AG04450 (cell line): ENCODE measurements at places on chromosomes 2 and 18.

GRCh38 chr2:53985646-53986045 lies 14.9 kb upstream of the PSME4 start:
- no peak for DNase-seq

DNA sequence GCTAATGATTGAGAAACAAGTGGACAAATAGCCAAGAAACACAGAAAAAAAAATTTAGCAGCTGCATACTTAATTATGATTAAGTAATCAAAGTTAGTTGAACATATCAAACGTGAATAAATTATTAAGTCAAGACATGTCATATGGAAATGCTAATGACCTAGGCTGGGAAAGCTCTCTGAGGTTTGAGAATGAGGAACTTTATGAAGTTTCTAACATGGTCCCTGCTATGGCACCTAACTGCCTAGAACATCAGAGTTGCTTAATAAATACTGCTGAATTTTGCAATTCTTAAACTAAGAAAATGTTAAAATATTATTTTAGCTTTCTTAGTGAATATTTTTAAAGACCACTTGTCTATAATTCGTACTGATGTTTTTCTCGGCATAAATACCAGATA lies 99.8 kb downstream of the AFF3 start:
- DNase-seq = no peak

DNA sequence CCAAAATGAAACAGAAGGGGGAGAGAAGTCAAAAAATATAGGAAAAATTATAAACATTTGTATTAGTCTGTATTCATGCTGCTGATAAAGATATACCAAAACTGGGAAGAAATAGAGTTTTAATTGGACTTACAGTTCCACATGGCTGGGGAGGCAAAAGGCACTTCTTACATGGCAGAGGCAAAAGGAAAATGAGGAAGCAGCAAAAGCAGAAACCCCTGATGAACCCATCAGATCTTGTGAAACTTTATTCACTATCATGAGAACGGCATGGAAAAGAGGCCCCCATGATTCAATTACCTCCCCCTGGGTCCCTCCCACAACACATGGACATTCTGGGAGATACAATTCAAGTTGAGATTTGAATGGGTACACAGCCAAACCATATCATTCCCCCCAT lies 79.1 kb downstream of the ZRANB3 start:
- no peak for DNase-seq

DNA sequence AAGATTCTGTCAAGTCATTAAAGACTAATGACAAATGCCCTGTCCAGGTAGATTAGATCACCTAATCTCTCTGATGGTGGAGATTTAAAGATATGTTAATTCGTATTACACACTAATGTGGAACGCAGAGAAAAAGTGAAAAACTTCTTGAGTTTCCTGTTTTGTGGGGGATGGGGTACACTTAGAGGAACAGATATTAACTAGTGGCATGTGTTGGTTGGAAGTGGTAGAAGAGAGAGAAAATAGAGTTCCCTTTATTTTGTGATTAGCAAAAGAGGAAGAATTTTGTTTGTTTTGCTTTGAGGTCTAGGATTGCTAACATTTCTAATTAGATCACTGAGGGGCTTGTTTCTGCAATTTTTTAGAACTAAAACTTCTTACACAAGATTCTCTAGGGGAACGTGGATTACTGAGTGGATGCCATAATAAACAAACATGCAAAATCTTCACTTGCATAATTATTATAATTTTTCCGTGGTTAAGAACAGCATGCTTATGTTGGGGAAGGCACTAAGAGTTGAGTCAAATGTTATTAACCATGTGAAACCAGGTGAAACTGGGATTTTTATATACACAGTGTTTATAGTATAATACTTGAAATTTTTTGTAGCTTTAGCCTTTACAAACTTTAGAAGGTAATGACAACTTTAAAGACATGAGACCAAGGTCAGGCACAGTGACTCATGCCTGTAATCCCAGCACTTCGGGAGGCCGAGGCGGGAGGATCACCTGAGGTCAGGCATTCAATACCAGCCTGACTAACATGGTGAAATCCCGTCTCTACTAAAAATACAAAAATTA lies 97.4 kb upstream of the STK17B start:
- DNase-seq = no peak

DNA sequence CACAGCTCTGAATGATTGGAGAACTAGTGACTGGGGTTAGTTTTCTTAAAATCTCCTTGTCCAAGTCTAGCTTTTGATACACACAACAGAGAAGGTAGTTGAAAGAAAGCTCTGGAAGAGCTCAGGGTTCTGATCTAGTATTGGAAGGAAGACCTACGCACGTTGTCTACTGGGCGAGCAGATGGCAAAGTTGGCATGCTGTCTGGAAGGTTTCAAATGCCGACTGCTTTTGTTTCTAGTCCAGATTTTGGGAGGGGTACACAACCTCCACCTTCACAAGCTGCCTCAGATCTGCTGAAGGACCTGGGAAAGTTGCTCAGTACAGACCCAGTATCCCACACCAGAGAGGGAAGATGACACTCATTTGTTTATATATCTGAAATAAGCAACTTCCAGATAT lies 507.3 kb downstream of the RNF144A start:
- DNase-seq = no peak

- DNase-seq = no peak
Measured at GRCh38 chr18:38933322-38933721, 1367.7 kb upstream of the CELF4 start.

DNA sequence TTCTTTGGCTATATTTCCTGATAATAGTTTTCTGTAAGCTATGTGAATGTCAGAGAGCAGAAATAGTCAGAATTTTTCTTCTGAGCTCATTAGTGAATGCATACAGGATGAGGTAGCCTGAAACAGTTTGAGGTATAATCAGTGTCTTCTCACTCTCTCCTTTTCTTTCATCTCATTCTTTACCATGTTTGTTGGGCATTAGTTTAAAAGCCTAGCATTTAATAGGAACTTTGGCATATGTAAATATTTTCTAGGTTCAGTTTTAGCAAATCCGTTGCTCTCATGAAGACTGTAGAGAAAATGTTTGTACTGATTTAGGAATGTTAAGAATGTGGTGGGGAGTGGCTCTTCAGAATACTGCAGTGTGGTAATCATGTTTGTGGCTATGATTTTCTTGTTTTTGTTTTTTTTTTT lies 119.4 kb downstream of the PARD3B start:
- no peak for DNase-seq

DNA sequence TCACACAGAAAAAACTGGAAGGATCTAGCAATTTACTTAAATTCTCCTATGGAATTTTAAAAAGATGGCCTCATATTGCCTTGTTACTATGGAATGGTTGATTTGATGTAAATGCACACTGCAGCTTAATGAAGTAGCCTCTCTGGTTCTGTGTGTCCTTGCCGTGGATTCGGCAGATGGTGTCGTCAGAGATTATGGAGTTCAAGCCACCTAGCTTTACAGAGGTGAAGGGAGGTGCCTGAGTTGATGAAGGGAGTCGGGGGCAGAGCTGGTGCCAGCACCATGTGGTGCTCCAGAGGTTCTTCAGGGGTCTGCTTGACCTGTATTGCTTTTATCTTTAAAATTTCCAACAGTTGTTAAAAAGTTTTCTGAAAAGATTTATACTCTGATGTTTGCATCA lies 48.8 kb downstream of the ASAP2 start:
- no peak for DNase-seq
